ENCODE measurements at places on chromosomes 11 and 22.

DNA sequence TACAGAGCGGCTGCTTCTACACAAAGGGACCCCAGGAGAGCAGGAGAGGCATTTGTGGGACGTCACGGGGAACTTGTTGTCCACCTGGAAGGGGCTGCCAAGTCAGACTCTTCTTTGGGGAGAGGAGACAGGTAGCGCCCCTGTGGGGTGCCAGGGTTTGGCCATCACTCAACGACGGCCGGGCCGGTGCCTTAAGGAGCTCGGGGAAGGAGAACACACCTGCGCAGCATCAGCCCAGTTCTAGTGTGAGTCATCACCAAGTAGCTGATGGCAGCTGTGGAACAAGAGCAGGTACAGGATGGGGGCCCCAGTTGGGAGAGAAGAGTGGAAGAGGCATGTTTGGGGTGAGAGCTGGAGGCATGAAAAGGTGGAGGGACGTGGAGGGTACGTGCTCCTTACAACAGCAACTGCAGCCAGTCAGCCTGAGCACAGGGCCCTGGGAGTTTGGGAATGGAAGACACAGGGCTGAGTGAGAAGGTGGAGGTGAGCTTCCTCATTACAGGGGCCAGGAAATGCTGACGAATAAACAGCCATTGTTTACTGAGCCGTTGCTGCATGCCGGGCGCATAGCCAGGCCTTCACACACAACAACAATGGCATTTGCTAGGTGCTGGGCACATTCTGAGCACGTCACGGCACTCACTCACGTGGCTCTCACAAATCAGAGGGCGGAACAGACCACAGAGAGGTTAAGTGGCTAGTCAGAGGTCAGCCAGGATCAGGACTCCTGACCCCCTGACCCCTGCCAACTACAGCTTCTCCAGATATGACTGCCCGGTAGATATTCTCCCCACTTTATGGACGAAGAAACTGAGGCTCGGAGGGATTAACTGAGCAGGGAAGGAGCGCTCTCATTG is 29.1 kb upstream of the TP53I11 start:
- no peak for DNase-seq

GRCh38 chr11:10502065-10502680 is 38.8 kb downstream of the RNF141 start:
- DNase-seq = no peak

GRCh38 chr11:14974515-14975251 is 2.5 kb upstream of the CALCA start:
- DNase-seq = no peak

DNA sequence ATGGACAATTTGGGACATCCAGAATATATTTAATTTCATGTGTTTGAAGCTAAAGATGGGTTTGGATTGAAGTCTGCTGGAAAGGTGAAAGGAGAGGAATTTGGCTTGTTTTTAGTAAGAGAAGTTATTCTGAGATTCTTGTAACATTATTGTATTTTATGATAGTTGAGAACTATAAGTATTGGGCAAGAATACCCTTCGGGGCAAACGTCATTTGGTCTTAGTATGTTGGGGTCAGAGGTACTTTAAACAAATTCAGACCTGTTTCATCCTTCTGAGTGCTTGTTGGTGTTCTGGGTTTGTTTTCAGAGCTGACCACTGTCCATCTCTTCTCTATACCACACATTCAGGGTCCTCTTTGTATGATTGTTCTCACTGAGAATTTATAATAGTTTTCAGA is 19.5 kb downstream of the PANX1 start:
- DNase-seq = no peak

DNA sequence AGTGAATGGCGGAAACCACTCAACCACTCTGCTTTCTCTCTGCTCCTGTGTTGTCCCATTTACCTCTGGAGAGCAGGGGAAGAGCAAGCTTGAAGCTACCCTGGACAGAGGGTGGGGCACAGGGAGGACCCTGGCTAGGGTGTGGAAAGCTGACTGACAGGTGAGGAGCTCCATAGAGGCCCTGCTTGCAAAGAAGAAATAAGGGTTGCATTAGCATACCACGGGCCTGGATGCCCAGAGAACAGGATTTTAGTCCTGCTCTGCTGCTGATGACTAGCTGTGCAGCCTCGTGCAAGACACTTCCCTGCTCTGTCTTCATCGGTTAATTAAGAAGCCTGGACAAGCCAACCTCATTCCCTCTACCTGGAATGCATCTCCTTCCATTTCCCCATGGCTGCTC is 135.0 kb downstream of the BUD13 start:
- DNase-seq = no peak

GRCh38 chr11:3182462-3182852 is 17.3 kb upstream of the OSBPL5 start:
- no peak for DNase-seq

DNA sequence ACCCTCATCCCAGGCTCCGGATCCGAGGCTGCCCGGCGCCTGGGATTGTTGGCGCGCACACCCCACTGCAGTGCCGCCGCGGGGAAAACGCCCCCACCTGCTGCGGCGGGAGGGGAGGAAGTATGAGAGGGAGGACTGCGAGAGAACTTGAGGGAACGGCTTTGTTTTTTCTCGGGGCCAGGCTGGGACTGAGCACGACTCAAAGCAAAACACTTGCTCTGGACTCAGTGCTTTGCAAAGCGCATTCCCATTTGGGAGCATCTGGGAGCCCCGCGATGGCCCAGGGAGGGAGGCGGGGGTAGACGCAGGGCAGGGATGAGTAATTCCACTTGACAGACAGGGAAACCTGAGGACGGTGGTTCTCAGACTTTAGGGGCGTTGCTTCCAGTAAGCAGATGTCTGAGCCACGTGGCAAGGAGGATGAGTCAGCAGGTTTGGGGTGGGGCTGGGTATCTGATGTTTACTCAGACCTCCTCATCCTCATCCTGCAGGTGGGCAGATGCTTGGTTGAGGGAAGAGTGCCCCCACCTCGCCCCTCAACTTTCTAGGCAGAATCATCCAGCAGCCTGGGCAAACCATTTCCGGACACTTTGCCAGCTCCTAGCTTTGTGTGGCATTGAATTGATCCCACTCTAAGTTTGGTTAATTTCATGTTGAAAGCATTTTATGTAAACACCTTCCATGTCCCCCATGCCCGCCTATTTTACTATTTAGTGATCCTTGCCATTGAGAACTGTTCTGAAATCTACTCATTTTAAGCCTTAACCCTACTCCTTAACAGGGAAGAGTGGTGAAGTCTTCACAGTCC is 1.5 kb downstream of the MIAT start:
- DNase-seq = peak; percentile 72

DNA sequence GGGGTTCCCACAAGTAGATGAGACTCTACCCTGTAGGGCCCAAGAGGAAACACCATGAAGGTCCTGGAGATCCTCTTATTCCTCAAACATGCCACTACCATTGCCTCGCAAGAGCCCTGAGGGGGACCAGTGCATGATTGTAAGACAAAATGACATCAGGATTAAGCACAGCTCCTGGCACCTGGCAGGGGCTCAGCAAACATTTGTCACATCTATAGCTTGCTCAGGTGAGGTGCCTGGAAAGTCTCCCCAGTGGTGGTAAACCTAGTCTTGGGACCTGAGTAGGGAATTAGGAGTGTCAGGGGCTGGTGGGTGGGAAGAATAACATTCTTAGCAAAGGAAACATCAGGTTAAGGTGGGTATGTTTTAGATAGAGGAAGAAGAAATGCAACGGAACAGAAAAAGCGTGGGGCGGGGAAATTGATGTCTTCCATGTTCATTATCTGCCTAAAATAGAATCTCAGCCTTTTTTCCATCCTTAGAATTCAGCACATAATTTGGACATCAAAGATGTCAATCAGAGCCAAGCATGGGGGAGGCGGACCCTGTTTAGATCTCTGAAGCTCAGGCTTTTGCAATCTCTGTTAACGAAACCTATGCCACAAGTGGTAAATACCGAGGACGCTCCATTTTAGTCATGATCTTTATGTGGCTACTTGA is 924 bp downstream of the YPEL1 start:
- DNase-seq = no peak

GRCh38 chr11:131864228-131864627 is 493.8 kb downstream of the NTM start:
- no peak for DNase-seq

DNA sequence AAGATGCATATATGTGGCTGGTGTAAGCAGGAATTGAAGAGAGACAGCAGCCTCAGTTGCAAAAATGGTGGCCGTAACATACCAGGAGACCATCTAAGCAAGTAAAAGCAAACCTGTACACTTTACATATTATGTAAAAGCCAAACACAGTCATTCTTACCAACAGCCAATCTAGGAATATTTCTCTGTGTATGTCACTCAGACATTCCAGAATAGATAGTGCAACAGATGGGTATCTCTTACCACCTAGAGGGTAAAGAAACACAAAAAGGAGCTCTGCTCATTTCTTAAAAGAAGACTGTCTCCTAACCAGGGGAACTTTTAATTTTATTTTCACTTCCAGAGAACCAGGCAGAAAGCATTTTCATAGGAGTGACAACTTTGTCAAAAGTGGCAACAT is 38.7 kb downstream of the GLYAT start:
- no peak for DNase-seq

- no peak for DNase-seq
Measured at GRCh38 chr22:36797374-36797773, 19.5 kb downstream of the PVALB start.

GRCh38 chr22:25388415-25388814 is 169.0 kb downstream of the CRYBB2 start:
- DNase-seq = no peak

DNA sequence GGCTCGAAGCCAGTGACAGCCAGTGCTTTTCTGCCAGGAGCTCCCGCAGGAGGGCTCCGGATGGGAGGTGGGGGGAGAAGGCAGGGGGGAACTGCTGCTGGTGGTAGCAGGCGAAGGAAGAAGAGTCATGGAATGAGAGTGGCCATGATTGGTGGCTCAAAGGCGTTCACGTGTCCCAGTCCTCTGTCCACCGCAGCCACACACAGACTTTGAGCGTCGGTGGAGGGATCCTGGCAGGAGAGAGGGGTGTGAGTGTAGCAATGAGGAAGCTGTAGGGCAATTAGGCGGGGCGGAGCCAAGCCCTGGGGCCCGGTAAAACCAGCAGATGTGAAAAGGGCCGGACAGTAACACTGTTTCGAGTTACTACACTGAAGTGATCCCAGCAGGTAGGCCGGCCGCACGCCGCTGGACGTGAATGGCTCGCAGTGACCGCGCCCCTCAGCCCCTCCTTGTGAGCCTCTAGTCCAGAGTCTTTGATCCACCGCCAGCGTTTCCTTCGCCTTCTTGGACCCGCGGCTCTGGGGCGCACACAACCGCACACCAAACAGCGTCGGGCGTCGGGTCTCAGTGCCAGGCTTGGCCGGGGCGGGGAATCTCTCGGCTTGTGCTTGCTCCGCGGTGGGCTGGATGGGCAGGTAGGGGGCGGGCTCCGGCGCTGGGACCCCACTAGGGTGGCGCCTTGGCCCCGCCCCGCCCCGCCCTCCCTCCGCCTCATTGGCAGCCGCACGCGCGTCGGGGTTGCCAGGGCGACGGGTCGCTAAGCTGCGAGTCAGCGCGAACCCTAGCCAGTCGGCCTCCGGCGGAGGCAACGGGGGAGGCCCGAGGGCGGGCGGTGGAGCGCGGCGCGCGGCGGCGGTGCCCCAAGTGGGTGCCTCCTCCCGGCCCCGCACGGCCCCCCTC is at the start of gene LRRC10B:
TSS of gene LRRC10B (plus strand) at position 788 of the 900 bp plus-strand sequence. CDS start 250 bp downstream, outside the sequence.
- DNase-seq = peak; percentile 51

DNA sequence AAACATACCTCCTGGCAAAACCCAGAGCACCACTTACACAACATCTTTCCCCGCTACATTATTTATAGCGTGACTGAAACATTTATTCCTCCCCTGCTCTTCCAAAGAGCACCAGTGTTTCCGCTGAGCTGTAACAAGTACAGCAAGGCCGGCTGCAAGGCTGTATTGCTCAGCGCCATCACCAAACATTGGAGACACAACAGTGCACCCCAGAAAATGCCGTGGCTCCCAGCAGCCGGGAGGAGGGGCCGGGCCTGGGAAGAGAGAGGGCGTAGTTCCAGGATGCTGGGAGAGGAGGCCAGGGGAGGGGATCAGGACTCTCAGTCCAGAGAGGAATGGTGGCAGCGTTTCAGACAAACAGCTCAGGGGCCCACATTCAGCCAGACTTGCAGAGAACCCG is 133.2 kb downstream of the DSCAML1 start:
- no peak for DNase-seq

DNA sequence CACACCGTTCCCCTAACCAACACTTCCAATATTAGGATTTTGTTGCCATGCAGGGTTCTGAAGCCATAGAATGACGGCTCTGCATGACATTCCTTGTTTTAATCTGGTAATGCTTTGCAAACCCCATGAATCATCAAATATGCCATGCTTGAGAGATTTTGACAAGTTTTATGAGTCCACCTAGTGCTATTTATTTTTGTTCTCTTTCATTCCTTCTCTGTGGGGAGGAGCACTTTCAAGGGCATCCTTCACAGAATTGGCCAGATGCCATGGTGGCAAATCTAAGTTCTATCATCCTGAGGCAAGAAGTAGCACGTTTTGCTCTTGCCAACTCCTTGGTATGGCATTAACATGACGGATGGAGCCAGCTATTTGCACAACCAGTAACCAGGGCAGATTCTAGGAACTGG is 268.4 kb downstream of the FAM76B start:
- no peak for DNase-seq

GRCh38 chr22:37544955-37545702 is 15.2 kb upstream of the CDC42EP1 start:
- DNase-seq = peak; percentile 71

- no peak for DNase-seq
Measured at GRCh38 chr11:66975405-66976027, 412 bp downstream of the C11orf86 start.

DNA sequence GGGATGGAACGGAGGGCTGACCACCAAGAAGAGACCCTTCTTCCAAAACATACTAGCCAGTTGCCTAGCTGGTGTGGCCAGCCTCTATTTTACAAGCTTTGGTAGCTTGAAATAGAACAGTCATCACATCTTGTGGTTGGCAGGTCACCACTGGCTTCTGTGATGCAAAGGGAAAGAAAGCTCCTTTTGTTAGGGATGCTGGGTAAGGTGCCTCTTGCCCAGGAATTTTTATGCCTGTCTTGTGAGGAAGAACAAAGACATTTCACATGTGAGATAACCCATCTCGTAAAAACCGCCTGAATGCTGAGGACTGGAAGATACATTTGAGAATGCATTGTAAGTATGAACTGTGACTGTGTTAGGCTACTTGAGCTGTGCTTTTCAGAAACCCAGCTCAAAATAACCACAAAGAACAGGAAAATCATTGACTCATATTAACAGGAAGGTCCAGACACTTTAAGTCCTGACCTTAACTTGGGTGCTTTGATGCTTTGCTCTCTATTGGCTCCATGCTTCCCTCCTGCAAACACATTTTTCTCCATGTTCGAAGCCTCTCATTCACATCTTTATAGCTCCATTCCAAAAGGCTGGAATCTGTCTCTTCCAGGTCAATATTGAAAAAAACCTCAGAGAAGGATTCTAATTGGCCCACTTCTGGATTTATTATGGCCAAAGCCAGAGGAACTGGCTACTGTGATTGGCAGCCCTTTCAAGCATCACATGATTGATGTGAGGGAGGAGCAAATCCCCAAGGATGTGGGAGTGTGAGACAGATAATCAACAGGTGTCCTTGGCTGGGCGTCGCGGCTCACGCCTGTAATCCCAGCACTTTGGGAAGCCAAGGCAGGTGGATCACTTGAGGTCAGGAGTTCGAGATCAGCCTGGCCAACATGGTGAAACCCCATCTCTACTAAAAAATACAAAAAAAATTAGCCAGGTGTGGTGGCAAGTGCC is 53.9 kb downstream of the MICAL2 start:
- DNase-seq = no peak

- no peak for DNase-seq
Measured at GRCh38 chr22:30280505-30280904, 8.8 kb downstream of the CASTOR1 start.

GRCh38 chr22:39567135-39567946 is 3.2 kb upstream of the CACNA1I start:
- peak; percentile 30 for DNase-seq

- DNase-seq = no peak
Measured at GRCh38 chr11:84906995-84907394, 720.1 kb downstream of the DLG2 start.
